ENCODE measurements at places on chromosomes 12 and 14. TPM values are rescaled to one million over a fixed set of nuclear protein-coding genes. Genes with fewer than 3 reads are reported as not detected.

DNA sequence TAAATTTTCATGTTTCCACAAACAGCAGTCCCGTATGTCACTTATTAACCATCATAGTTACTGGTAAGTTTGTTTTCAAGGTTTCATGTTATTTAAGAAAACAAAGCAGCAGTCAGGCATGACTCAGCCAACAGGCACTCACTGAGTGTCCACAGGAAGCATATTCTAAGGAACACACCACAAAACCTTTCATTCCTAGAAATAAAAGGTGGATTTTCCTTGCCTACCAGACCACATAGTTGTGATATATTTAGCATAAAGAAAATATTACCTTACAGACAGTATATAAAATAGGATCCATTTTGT, 143.3 kb upstream of the AVPR1A start:
- DNase-seq, result peak; percentile 90

GRCh38 chr14:71498212-71498611, 434.0 kb upstream of the RGS6 start:
- DNase-seq, result no peak

DNA sequence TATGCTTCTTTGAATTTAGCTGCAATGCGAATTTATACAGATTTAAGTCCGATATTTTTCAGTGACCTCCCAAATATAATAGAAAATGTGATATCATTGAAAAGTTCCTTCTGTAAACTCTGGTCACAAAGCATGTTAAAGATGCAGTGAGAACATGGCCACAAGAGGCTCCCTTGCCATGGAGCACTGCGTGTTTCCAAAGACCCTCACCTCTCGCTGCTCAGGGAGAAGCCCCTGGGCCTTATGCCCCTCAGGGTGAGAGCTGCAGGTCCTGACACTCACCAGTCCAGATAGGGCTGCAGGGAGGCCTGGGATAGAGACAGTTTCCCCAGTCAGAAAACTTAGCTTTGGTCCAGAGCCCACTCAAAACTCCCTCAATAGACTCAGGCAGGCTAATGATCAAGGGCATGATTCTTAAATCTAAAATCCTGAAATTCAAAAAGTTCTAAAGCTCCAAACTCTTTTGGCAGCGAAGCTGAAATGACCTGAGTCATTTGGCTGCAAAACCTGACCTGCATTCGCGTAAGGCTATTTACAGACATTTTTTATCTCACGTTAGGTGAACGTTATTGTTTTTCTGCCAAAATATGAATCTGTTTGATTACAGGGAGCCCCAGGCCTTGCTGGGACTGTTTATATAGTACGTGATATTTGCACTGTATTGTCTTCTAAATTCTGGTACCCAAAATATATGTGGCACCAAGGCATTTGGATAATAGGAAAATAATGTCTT, 67.8 kb downstream of the CAPZA3 start:
- no peak for DNase-seq

Gene MDP1
- 23.3 TPM for total RNA-seq

GRCh38 chr12:121358073-121358472, 5.9 kb upstream of the ANAPC5 start:
- DNase-seq, result no peak

Gene LRFN5
- 0.12 TPM for total RNA-seq

Gene KLRC1
- total RNA-seq, result not detected

DNA sequence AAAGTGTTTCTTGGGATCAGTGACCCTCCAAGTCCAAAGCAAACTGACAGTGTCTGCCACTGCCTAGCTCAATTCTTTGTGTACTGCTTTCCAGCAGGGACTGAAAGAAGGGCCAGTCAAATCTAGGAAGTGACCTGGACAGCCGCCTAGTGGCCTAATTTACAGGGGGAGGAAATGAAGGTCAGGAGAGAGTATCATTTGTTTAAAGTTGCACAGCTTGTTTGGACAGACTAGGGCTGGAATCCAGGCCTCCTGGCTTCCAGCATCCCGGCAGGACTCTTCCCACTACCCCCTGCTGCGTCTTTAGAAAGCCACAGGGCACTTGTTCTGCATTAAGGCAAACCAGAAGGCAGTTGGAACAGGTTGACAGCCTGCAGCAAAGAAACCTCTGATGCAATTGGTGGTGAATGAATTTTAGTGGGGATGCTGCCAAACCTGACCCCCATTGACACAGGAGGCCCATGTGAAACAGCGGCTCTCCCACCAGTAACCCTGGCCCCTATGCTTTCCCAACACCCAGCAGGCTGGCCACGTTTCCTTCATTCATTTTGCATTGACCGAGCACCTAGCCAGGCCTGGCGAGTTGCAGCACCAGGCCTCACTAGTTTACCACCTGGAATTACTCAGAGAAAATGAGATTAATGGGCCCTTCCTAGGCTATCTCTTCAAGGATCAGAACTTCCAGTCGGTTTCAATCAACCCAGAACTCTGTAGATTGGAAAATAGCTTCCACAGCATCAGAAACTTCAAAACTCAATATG, 28.2 kb downstream of the GALNT16 start:
- DNase-seq, result peak; percentile 35

Gene TRHDE
- 1.2 TPM for total RNA-seq

- DNase-seq, result no peak
Measured at GRCh38 chr14:91311284-91311662, 66.8 kb upstream of the GPR68 start.

GRCh38 chr12:88433997-88434703, 146.1 kb downstream of the KITLG start:
- no peak for DNase-seq

Gene LIN7A
- under 0.01 TPM for total RNA-seq

GRCh38 chr14:63192085-63192484, 12.2 kb upstream of the RHOJ start:
- DNase-seq, result no peak

DNA sequence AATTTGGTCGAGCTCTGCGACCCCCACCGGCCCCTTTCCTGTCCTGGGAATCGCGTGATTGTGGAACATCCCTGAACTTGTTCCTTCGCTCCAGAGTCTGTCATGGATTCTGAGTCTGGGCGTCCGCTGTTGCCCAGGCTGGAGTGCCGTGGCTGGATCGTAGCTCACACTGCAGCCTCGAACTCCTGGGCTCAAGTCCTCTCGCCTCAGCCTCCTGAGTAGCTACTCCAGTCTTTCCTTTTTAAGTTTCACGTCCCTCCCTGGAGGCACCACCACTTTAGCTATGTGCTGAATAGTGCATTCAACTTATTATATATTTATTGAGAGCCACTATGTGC, 698 bp downstream of the ACOT6 start:
- DNase-seq, result no peak

- no peak for DNase-seq
Measured at GRCh38 chr14:51805541-51805940, 54.9 kb upstream of the GNG2 start.

- peak; percentile 60 for DNase-seq
Measured at GRCh38 chr12:25960143-25960542, 1.7 kb downstream of the RASSF8 start.

- DNase-seq, result peak; percentile 83
Measured at GRCh38 chr12:33825442-33825841, 196.9 kb upstream of the ALG10 start.

Gene KRT79
- 4.8 TPM for total RNA-seq

DNA sequence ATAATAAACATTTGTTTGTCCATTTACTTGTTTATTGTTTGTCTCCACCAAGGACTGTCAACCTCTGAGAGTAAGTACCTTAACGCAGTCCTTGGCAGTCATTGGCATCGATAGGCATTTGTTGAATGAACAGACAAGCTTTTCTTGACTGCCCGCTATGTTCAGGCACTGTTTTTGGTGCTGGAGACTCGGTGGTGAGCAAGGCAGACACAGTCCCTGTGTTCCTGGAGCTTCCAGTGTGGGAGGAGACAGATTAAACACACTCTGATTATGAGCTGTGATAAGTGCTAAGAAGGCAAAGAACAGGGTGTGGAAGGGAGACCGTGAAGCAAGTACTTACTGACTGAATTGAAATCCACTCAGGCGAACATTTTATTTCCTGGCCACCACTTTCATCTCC, 1.2 kb downstream of the ATP6V0A2 start:
- DNase-seq, result no peak

Gene KLHL33
- not detected for total RNA-seq

- DNase-seq, result no peak
Measured at GRCh38 chr12:113180333-113180732, 4.9 kb downstream of the DDX54 start.

Gene ITGA7
- total RNA-seq, result 11.4 TPM

GRCh38 chr14:95197551-95197950, 40.2 kb upstream of the DICER1 start:
- no peak for DNase-seq

DNA sequence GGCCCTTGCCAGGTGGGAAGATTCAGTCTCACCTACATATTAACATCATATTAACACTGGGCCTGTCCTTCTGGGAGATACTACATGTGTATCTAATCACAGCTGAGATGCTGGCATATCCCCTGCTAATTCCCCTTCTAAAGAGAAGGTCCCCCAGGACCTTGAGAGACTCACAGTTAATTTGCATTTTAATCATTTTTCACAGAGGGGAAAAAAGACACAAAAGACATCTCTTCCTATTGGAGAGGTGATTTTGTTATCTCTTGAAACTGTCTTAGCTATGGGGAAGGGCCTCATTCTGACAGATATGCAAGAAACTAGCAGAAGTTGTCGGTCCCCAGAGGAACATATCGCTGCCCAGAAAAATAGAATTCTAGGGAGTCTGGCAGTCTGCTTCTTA, 7.5 kb downstream of the C14orf132 start:
- DNase-seq, result no peak

DNA sequence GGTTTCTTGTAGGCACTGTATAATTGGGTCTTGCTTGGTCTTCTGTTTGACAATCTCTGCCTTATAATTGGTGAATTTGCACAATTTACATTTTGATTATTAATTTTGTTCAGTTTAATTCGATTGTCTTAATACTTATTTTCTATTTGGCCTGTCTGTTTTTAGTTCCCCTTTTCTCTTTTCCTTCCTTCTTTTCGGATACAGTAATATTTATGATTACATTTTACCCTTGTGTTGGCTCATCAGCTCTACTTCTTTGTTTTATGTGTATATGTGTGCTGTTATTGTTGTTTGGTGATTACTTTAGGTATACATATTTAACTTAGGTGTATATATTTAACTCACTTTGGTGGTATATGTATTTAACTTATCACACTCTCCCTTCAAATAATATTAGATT, 12.8 kb upstream of the BEGAIN start:
- no peak for DNase-seq

Gene HOXC12
- not detected for total RNA-seq

DNA sequence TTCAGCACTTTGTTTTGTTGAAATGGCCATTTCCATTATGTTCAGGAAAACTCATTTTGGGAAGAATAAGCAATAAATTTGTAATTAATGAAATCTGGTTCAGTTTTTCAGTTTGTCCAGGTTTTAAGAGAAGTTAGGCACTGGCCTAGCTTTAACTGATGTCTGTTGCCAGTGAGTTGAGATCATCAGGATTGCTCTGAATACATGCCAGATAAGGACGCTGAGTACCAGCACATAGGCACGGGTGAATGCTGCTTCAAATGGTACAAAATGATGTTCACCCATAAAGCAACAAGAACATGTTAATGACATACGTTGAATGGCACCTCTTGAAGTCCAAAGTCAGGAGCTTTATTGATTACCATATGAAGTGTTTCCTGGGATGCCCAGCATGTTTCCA, 46.5 kb downstream of the PIWIL1 start:
- no peak for DNase-seq

DNA sequence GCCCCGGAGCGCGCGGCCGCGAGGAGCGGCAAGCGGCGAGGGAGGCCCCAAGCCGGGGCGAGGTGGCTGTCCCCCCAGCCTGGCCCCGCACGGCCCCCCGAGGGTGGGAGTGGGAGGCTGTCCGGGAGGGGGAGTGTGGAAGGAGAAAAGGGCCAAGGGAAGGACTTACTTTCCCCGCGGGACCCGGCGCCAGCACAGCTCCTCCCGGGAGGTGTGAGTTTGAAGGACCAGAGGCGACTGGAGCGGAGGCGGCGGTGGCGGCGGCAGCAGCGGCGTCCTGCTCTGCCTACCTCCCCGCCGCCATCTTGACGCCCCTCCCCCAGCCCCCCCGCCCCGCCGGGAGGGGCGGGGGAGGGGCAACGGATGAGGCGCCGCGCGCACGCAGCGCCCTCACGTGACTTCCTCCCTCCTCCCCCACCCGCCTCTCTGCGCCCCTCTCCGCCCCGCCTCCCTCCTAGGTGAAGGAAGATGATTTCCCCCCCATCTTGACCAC, at the start of gene SBNO1:
SBNO1 (minus strand) TSS at position 316 of the 493 bp plus-strand sequence. CDS start 14,406 bp downstream, outside the sequence.
- peak; percentile 82 for DNase-seq

Measured in RPMI7951 (cell line).